ENCODE measurements at places on chromosomes 5 and 9. TPM values are rescaled to one million over a fixed set of nuclear protein-coding genes. Genes with fewer than 3 reads are reported as not detected.

GRCh38 chr5:4700069-4700468 lies 440.1 kb upstream of the ADAMTS16 start:
- peak; percentile 80 for DNase-seq
- H3K27ac ChIP-seq, result peak overlapping the region; percentile 63
- H3K4me1 ChIP-seq, result no peaks in the 10 kb centered on the region
- no peaks in the 10 kb centered on the region for H3K36me3 ChIP-seq

DNA sequence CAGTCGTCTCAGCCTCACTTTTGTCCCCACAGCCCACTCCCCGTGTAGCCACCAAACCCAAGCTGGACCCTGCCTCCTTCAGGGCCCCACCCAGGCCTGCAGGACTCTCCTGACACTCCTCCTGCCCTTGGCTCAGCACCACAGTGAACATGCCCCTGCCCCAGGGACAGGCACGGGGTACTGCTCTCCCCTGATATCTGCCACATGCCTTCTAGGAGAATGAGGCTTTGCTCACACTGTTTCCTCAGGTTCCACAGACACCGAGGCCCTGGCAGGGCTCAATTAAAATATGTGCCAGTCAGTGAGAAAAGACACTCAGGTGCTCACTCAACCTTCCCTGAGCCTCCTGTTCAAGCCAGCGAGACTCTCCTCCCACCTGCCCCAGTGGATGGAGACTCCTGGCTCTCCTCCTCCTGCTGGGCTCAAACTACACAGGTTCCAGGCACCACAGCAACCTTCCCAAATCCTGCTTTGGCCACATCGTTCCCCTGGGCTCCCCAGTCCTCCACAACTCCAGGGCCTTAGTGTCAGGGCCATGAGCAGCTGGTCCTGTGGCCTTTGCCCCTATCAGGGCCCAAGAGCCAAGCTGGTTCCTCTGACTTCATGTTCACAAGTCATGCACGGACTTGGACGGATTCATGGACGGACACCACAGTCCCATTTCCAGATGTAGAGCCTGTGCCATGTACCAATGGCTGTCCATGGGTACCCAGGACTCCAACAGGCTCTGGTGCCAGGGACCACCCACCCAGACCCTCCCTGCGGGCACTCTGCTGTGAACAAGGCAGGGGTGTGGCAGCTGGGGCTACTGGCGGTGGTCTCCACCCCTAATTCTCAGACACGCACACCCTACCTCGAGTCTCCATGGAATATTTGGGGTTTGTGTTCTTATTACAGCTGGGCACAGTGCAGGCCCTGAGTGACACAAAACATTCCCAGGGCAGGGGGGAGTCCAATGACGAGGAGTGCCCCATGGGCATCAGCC lies 36.6 kb downstream of the BICD2 start:
- H3K36me3 ChIP-seq, result peaks cover 27% of the 10 kb centered on the region
- no peaks in the 10 kb centered on the region for H3K27me3 ChIP-seq
- no peak overlapping the region for H3K4me3 ChIP-seq
- DNase-seq, result no peak

GRCh38 chr9:27398982-27399653 lies 102.2 kb upstream of the EQTN start:
- H3K27ac ChIP-seq, result no peak overlapping the region
- H3K36me3 ChIP-seq, result no peaks in the 10 kb centered on the region
- DNase-seq, result no peak

GRCh38 chr5:125286271-125286670 lies 539.8 kb upstream of the ZNF608 start:
- H3K27ac ChIP-seq, result no peak overlapping the region
- no peaks in the 10 kb centered on the region for H3K4me1 ChIP-seq
- no peaks in the 10 kb centered on the region for H3K27me3 ChIP-seq
- no peaks in the 10 kb centered on the region for H3K36me3 ChIP-seq

DNA sequence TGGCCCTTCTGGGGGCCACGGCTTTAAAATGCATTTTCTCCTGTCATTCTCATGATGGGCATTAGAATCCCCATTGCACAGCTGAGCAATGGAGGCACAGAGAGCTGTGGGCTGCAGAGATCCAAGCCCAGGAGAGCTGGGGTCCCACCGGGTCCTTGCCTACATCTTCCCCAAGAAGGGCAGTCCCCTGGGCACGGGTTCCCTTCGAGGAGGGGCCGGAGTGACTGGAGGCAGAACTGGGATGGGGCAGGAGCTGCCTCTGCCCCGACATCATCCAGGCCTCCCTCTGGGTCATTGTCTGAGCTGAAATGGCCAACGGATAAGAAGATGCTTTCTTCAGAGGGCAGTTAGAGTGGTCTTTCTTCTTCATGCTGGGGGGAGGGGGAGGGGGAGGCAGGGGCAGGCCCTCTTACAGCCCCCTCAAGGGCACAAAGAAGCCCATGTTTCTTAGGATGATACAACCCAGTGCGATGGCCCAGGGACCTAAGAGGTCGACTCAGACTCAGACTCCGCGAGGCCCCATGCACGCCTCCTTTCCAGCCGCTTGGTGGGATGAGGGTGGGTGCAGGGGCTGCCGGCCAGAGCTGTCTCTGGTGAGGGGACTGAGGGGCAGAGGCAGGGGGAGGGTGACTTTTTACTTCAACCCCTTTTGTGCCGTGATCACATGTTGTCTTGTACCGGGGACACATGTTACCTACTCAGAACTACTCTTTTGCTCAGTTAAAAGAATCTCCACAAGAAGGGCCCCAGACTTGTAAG lies 112.4 kb upstream of the IRX2 start:
- no peak for DNase-seq
- no peak overlapping the region for H3K27ac ChIP-seq
- no peaks in the 10 kb centered on the region for H3K4me1 ChIP-seq
- no peak overlapping the region for H3K4me3 ChIP-seq
- no peaks in the 10 kb centered on the region for H3K27me3 ChIP-seq
- H3K36me3 ChIP-seq, result no peaks in the 10 kb centered on the region

GRCh38 chr5:170353011-170353761 lies 36.0 kb downstream of the KCNMB1 start:
- no peak for DNase-seq
- peaks cover 34% of the 10 kb centered on the region for H3K4me1 ChIP-seq
- H3K27ac ChIP-seq, result no peak overlapping the region
- peak overlapping the region; percentile 20 for H3K4me3 ChIP-seq
- no peaks in the 10 kb centered on the region for H3K36me3 ChIP-seq

WWC1 gene
- 61.9 TPM for total RNA-seq

- no peak overlapping the region for H3K4me3 ChIP-seq
- H3K36me3 ChIP-seq, result peaks cover 29% of the 10 kb centered on the region
- peaks cover 12% of the 10 kb centered on the region for H3K4me1 ChIP-seq
- no peaks in the 10 kb centered on the region for H3K27me3 ChIP-seq
- DNase-seq, result no peak
- no peak overlapping the region for H3K27ac ChIP-seq
Observed at GRCh38 chr5:98906756-98907355, 22.0 kb downstream of the CHD1 start.

DNA sequence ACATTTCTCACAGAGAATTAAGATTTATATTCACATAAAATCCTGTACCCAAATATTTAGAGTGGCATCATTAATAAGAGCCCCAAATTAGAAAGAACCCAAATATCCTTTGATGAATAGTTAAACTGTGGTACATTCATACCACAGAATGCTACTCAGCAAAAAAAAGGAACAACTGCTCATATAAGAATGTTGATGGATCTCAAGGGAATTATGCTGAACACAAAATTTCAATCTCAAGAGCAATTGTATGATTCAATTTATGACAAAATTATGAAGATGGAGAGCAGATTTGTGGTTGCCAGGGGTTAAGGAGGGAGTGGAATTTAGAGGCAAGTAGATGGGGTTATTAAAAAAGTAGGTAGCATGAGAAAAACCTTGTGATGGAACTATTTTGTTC lies 4.5 kb upstream of the PAIP1 start:
- no peak overlapping the region for H3K4me3 ChIP-seq
- DNase-seq, result no peak
- no peaks in the 10 kb centered on the region for H3K27me3 ChIP-seq

COL5A1 gene
- total RNA-seq, result 29.0 TPM

DNA sequence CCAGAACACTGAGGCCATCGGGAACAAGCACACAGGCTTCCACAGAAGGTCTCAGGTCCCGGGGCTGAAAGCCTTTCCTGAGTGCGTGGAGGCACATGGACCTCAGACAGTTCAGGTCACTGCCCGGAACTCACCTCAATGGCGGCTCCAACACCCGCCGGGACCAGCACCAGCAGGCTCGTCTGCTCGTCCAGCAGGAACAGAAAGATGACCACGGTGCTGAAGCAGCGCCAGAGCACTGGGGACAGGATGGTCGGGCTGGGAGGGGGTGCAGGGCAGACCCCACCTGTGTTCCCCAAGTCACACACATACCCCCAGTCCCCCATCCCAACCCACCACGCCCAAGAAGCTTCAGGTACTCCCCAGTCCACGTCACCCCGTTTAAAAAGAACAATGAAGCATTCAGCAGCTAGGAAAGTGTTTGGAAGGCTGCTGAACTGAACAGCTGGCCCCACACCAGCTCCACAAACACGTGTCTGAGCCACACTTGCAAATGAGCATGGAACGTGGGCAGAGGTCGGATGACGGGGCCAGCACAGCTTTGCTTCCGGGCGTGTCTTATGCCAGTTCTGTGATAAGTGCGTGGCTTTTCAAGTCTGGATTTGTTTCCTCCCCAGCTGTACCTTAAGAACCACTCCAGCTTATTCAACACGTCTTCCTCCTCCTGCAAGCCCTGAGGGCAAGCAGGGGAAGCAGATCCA lies 14.6 kb downstream of the CLPTM1L start:
- peaks cover 61% of the 10 kb centered on the region for H3K36me3 ChIP-seq
- H3K4me1 ChIP-seq, result peaks cover 19% of the 10 kb centered on the region
- peak overlapping the region; percentile 62 for H3K27ac ChIP-seq
- H3K27me3 ChIP-seq, result no peaks in the 10 kb centered on the region
- no peak overlapping the region for H3K4me3 ChIP-seq
- peak; percentile 82 for DNase-seq

SPATA31A7 gene
- not detected for total RNA-seq

DNA sequence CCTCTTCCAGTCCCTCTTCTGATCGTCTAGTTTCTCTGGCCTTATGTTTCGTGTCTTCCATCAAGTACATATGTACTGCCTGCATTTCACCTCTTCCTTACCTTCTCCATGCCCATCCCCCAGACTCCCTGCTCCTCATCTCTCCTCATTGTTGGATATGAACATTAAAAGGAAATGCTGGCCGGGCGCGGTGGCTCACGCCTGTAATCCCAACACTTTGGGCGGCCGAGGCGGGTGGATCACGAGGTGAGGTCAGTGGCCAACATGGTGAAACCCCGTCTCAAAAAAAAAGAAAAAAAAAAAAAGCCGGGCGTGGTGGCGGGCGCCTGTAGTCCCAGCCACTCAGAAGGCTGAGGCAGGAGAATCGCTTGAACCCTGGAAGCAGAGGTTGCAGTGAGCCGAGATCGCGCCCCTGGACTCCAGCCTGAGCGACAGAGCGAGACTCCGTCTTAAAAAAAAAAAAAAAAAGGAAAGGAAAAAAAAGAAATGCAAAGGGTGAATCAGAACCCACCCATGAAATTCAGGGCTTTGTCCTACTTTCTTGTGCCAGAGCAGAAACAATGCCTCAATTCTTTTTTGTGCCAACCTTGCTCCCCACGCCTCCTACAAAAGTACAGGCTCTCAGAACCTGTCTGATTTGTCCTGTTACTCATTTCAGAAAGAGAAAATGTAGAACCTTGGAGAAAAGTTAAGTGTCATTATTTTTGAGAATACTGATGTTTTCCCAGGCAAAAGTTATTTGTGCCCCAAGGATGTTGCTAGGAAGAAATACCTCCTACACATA lies 1.5 kb upstream of the ZFR start:
- H3K36me3 ChIP-seq, result no peaks in the 10 kb centered on the region
- H3K4me1 ChIP-seq, result peaks cover 26% of the 10 kb centered on the region
- no peak for DNase-seq
- no peaks in the 10 kb centered on the region for H3K27me3 ChIP-seq
- H3K4me3 ChIP-seq, result no peak overlapping the region

UNC5A gene
- total RNA-seq, result 0.21 TPM

- H3K36me3 ChIP-seq, result no peaks in the 10 kb centered on the region
- H3K4me1 ChIP-seq, result no peaks in the 10 kb centered on the region
- no peak overlapping the region for H3K27ac ChIP-seq
- DNase-seq, result no peak
Observed at GRCh38 chr5:14050821-14051220, 92.3 kb upstream of the TRIO start.

- H3K4me3 ChIP-seq, result no peak overlapping the region
- peaks cover 15% of the 10 kb centered on the region for H3K4me1 ChIP-seq
- DNase-seq, result no peak
Observed at GRCh38 chr5:80119372-80119771, 84.2 kb downstream of the THBS4 start.

UBQLN1 gene
- total RNA-seq, result 88.4 TPM

- no peaks in the 10 kb centered on the region for H3K36me3 ChIP-seq
- no peak overlapping the region for H3K27ac ChIP-seq
- H3K4me3 ChIP-seq, result no peak overlapping the region
- H3K4me1 ChIP-seq, result no peaks in the 10 kb centered on the region
Observed at GRCh38 chr5:153520952-153521351, 30.5 kb downstream of the GRIA1 start.

DNA sequence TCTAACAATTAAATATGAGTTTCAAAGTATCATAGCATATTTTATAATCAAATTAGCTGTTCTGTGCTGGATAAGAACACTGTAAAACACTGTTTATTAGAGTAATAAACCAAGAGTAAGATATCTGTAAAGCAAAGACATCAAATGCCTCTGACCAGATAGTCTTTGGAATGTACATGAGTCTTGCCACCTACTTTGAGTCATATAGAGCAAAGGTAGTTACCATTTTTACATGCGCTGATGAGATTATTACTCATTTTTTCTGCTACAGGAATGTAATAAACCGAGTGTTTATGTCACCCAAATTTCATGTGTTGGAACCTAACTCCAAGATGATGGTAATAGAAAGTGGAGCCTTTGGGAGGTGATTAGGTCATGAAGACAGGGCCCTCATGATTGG lies 654.5 kb downstream of the CETN3 start:
- no peaks in the 10 kb centered on the region for H3K36me3 ChIP-seq
- no peak overlapping the region for H3K4me3 ChIP-seq

GRCh38 chr5:178650214-178650613 lies 23.4 kb upstream of the CLK4 start:
- H3K27ac ChIP-seq, result no peak overlapping the region
- H3K36me3 ChIP-seq, result no peaks in the 10 kb centered on the region
- H3K4me3 ChIP-seq, result no peak overlapping the region
- H3K4me1 ChIP-seq, result no peaks in the 10 kb centered on the region
- DNase-seq, result no peak

DNA sequence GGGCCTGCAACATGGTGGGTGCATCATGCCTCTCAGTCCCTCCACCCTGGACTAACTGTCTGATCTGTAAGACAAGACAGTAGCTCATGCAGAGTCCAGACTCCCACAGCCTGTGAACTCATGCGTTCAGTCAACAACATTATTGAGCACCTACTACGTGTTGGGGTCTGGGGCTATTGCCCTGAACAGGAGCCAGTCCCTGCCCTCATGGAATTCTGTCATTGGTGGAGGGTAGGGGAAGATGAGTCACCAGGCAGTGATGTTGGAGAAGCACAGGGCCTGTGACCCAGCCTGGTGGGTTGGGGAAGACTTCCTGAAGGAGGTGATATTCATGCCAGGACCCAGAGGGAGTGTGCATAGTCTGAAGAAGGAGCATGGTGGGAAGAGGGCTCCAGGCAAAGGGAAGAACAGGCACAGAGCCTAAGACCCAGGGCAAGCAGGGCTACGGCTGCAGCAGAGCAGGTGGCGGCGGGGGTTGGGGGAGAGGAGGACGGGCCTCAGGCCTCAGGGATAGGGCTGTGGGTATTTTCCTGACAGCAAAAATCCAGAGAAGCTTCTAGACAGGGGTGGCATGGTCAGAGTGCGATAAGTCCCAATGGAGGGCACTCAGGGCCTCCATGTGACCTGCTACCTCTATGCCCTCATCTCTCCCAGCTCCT lies 26.7 kb upstream of the PSD2 start:
- peaks cover 14% of the 10 kb centered on the region for H3K27me3 ChIP-seq
- DNase-seq, result no peak
- H3K4me3 ChIP-seq, result no peak overlapping the region

Measured in lower lobe of right lung (tissue), 2 donors.